ENCODE measurements at places on chromosomes 7 and 10.
A peak's percentile ranks its signal among the peaks of the same experiment; 100 is the strongest.

- DNase-seq: peak; percentile 58
These were observed 114.1 kb downstream of the VIPR2 start for GRCh38 chr7:159030490-159031134.

- no peak for DNase-seq
These were observed 98.9 kb upstream of the KIF5B start for GRCh38 chr10:32155075-32155516.

- DNase-seq: no peak
These were observed 131.3 kb downstream of the ADK start for GRCh38 chr10:74282151-74282847.

- no peak for DNase-seq
These were observed 20.3 kb downstream of the PCLO start for GRCh38 chr7:83142365-83142764.

DNA sequence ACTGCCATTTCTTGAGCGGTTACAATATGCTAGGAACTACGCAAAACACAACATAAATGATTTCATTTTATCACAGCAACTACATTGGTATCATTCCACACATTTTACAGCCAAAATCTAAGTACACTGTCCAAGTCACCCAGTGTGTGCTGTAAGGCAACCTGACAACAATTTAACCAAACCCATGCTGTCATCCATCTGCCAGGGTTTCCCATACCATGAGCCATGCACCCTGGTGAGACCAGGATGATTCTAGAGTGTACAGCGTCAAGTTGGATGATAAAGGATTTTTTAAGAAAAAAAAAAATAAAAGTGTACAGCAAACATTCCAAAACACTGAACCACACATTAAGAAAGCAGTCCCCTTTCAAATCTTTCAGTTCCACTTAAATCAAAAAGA is 52.9 kb downstream of the PIK3AP1 start:
- no peak for DNase-seq

- peak; percentile 47 for DNase-seq
These were observed 437.4 kb upstream of the GALNT17 start for GRCh38 chr7:70694434-70694970.

DNA sequence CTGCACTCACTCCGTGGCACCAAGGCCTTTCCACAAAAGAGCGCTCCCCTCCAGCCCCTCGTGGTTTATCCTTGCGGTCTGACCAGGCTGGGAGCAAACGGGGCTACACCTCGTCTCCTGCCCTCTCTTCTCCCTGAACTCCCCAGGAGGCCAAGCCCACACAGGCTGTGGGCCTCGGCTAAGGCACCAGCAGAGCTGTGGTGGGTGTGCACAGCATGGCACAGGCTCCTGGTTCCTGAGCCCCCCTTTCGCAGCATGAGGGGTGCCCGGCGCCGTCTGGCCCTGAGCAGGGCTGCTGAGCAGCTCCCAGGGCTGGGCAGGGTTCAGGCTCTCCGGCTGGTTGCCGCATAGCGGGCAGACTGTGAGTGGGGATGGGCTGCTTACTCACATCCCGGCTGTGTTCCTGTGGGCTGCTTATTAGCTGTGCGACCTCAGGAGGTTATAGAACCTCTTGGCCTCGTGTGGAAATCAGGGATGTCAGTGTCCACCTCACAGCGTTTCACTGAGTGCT is 90.4 kb downstream of the ZMIZ1 start:
- DNase-seq: no peak

DNA sequence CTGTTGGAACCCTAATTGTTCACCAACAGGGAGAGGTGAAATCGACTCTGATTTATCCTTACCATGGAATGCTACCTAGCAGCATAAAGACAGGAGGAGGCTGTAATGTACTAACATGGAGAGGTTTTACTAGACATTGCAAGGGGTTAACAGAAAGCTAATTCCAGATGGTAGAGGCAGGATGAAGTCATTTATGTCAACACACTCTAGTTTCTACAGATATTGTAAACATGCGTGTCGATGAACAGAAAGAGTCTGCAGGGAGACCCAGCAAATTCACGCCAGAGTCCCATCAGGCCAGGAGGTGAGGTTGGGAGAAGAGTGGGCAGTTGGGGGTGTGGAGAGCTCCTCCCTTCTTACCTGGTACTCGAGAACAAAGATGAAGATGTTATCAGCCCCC is 7.0 kb downstream of the NPC1L1 start:
- DNase-seq: no peak

DNA sequence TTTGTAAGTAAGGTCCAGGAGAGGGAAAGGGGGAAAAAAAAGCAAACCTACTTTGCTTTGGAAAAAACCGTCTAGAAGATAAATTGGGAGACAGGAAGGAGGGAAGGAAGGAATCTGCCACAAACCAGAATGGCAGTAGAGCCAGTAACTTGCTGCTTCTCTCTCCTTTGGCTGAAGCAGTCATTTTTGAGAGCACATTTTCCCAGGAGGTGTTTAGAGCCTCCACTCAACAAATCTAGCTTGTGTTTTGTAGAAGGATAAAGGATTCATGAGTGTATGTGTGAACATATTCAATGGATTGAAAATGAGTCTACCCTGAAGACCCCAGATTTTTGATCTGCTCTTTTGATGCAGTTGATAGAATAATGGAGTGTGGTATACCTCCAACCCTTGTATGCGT is 2.6 kb downstream of the NRG3 start:
- DNase-seq: no peak

DNA sequence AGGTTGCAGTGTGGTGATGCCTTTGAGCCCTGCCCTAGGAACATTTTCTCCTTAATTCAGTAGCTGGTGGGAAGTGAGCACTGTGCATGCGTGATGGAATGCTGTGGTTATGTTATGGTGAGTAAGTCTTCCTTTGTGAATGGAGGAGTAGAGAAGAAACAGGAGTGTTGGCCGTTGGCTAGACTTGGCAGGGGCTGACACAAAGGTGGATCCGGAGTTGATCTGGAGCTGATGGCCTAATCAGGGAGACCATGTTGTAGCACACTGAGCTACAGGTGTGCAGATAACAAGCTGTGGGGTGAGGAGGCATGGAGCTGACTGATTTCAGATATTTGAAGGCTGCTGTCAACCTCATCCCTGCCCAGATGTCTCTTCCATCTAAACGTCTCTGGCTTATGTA is 122.3 kb downstream of the CNNM2 start:
- no peak for DNase-seq

- DNase-seq: no peak
These were observed 149.1 kb downstream of the MAPK8 start for GRCh38 chr10:48455392-48456151.

GRCh38 chr7:23523486-23524075 is 8.2 kb downstream of the TRA2A start:
- DNase-seq: no peak

All from NCI-H1436 (cell line).